HCEC 1CT (cell line): ENCODE measurements at places on chromosomes 13 and 19.

- DNase-seq: no peak
These were observed 622 bp upstream of the RBM42 start for GRCh38 chr19:35628264-35628564.

GRCh38 chr19:44725684-44726083 lies 22.8 kb upstream of the BCL3 start:
- no peak for DNase-seq

GRCh38 chr13:41552031-41552430 lies 94.7 kb downstream of the RGCC start:
- DNase-seq: no peak

DNA sequence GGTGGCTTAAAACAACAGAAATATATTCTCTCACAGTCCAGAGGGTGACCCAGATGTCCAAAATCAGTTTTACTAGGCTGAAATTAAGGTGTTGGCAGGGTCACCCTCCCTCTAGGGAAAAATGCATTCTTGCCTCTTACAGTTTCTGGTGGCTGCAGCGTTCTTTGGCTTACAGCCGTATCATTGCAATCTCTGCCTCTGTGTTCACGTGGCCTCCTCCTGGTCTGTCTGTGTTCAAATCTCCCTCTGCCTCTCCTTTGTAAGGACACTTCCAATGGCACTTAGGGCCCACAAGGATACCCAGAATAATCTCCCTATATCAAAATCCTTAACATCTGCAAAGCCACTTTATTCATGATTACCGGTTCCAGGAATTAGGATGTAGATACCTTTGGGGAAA lies 21.1 kb downstream of the KCTD12 start:
- DNase-seq: no peak

DNA sequence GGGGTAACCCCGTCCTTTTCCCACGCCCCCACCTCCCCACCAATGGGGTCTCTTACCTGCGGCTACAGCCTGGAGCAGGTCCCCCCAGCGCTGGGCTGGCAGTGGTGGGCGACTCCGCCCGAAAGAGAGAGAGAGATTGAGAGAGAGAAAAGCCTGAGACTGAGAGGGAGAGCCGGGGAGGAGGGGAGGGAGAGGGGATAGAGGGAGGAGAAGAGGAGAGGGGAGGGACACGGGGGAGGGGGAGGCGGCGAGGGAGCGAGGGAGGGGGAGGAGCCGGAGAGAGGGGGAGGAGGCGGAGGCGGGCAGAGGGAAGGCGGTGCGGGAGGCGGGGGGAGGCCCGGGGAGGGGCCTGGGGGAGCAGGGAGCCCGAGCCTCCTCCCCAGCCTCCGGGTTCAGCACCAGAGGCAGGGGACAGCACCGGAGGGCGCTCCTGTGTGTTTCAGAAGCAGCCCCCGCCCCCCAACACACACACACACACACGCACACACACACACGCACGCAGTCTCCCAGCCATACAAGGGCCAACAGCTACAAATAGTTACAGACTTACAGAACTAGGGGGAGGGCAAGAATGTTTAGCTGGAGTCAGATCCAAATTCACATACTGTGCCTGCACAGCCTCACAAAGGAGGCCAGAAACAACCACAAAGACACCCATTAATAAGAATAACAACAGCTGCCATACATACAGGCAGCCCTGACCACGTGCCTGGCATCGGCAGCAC lies at the start of gene SLC8A2:
Gene SLC8A2, minus strand, starts transcription at position 161 of the 725 bp plus-strand sequence. CDS start 5,490 bp downstream, outside the sequence.
- DNase-seq: peak; percentile 15
